ENCODE measurements at places on chromosomes 13 and 19.

GRCh38 chr19:17915940-17916593, 16.7 kb upstream of the CCDC124 start:
- DNase-seq = no peak

GRCh38 chr19:18408053-18408476, 10.6 kb upstream of the LRRC25 start:
- no peak for DNase-seq

DNA sequence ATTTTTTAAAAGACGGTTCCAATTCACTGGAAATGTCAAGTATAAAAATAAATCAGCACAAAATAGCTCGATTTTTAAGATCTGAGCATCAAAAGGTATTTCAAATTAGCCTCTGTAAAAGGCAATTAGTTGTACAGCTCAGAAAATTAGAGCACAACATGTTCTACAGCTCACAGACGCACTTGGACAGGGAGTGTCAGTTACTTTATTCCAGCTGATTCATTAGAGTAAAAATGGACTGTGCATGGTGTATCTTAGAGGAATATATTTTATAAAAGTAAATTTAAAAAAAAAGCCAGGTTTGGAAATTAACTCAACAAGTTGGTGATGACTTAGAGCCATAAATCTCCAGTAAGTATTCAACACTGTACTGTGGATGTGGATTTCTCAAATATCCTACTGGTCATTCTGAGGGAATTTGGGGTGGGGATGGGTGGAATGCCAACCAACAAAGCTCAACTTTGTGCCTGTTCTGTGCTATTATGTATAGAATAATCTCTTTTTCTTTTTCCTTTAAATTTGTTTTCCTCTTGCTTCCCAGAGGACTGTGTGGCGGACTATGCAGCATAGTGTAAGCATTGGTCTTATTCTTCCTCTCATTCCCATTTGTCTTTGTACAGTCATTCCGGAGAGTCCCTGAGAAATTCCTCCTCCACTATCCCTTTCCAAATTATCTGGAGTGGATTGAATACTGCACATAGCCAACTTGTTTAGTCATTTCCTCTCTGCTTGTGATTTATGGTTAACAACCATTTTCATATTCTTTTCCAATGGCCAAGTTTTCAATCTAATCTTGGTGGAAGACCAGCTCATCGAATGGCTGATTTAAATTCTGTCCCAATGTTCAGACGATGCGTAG, 169.3 kb downstream of the DCT start:
- no peak for DNase-seq

DNA sequence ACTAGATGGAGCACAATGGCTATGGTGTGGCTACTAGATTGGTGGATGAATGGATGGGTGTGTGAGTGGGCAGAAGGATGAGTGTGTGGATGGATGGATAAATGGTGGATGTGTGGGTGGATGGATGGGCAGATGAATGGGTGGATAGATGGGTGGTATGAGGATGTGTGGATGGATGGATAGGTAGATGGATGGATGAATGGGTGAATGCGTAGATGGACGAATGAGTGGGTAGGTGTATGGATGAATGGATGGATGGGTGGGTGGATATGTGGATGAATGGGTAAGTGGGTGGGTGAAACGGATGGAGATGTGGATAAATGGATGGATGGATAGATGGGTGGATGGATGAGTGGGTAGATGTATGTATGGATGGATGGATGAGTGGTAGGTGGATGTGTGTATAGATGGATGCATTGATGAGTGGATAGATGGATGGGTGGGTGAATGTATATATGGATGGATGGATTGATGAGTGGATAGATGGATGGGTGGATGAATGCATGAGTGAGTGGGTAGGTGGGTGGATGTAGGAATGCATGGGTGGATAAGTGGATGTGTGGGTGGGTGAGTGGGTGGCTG, 114.2 kb downstream of the TEX29 start:
- DNase-seq = no peak

DNA sequence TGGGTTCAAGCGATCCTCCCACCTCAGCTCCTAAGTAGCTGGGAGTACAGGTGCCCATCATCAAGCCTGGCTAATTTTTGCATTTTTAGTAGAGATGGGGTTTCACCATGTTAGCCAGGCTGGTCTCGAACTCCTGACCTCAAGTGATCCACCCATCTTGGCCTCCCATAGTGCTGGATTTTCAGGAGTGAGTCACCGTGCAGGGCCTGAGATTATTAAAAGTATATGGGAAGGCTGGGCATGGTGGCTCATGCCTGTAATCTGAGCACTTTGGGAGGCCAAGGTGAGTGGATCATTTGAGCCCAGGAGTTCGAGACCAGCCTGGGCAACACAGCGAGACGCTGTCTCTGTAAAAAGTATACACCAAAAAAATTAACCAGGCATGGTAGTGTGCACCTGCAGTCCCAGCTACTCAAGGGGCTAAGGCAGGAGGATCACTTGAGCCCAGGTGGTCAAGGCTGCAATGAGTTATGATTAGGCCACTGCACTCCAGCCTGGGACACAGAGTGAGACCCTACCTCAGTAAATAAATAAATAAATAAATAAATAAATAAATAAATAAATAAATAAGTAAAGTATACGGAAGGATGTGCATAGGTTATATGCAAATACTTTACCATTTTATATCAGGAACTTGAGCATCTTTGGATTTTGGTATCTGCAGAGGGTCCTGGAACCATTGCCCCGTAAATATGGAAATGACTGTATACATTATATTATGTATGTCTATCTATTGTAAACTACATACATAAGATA, 854 bp downstream of the IL12RB1 start:
- no peak for DNase-seq

GRCh38 chr13:38641164-38641948, 45.5 kb upstream of the FREM2 start:
- DNase-seq = no peak

DNA sequence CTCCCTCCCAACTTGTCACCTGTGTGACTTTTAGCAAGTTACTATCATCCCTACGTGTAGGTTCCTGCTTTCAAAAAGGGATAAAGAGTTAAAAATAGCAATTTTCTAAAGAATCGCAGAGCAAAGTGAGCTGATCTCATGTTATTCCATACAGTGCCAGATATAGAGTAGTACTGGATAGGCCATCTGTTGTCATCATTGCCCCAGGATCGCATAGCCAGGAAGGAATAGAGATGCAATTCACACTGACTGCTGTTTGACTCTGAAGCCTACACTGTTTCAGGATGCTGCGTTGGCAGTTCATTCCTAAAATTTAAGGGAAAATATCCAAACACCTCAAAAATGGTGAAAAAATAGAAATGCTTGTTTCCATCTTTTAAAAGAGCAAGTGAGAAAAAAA, 138.9 kb downstream of the SHISA2 start:
- no peak for DNase-seq

GRCh38 chr13:80577285-80577684, 236.4 kb upstream of the SPRY2 start:
- no peak for DNase-seq

DNA sequence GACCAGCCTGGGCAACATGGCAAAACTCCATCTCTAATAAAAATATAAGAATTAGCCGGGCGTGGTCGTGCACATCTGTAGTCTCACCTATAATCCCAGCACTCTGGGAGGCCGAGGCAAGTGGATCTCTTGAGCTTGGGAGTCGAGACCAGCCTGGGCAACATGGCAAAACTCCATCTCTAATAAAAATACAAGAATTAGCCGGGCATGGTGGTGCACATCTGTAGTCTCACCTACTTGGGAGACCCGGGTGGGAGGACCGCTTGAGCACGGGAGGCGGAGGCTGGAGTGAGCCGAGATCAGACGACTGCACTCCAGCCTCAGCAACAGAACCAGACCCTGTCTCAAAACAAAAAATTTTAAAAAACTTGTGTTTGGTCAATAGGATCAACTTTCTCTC, 7.7 kb downstream of the SLC25A30 start:
- DNase-seq = no peak

DNA sequence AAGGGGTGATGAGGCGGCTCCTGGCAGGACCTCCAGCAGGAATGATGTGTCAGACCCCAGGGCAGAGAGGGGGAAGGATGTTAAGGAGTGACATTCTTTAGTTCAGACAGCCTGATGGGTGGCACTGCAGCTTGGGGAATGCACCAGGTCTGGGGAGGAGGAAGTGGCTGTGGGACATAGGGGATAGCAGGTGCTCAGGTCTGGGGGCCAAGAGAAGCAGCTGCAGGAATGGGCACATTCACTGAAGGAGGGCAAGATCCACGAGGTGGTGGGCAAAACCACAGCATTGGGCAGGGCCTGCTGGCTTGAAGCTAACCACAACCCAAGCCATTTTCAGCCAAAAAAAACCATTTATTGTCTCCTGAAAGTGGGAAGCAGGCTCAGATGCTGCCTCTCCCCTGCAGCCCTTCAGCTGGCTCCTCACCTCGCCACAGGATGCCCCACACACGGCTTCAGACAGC, 26.5 kb downstream of the COMP start:
- DNase-seq = no peak

GRCh38 chr13:58093394-58093793, 461.9 kb downstream of the PCDH17 start:
- DNase-seq = no peak

DNA sequence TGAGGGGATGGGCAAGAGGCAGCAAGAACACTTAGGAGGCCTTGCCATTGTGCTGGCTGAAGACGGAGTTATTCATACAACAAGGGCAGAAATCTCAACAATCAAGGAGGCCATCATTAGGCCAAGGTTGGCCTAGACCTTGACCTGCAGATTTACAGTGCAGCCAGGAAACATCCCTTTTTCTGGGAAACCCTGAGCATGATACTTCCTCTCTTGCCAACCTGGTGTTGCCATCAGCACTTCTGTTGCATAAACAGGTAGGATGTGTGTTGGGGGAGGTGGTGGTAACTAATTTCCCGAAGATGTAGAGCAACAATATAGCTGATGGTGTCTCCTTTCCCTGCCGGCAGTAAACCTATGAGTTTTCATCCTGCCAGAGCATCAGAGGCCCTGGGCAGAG, 8.0 kb downstream of the TMEM272 start:
- no peak for DNase-seq

- DNase-seq = peak; percentile 60
These were observed 37.8 kb downstream of the TNFSF14 start for GRCh38 chr19:6632002-6632621.

GRCh38 chr19:11581740-11582139, 4.3 kb upstream of the ACP5 start:
- no peak for DNase-seq

DNA sequence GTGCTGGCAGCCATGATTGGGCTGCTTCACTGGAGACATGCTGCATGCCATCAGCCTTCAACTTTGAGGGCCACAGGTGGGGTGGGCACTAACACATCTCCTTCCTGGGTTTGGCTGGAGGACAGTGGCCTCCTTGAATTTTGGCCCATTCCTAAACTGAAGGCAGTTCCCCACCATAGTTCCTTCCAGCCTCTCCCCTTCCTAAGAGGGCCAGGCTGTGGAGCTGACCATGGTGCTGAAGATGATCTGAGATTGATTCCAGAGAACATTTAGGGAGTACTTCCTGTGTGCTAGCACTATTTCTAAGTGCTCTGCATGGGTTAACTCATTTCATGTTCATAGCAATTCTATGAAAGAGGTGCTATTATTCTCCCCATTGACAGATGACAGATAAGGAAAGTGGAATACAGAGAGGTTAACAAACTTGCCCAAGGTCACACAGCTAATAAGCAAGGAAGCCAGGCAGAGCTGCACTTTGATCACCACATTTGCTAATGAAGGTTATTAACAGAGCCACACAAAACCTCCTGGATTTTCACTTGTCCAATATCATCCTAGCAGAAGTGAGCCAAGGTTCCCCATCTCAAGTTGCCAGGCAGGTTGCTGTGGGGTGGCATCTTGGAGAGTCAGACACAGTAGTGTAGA, 175.3 kb downstream of the ZIC5 start:
- no peak for DNase-seq

DNA sequence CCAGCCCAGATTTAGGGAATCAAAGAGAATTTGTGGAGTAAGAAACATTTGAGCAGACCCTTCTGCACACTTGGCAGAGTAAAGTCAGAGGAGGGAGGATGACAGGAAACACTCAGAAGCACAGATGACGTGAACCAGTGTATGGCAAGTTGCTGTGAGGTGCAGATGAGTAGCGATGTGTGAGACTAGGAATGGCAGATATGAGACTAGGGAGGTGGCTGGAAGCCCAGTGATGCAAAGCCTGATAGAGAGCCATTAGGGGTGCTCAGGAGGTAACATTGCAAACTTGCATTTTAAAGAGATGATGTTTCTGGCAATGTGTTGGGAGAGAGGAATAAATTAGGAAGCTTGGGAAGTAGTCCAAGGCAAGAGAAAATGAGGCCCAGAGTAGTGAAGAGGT, 44.0 kb downstream of the PCDH17 start:
- DNase-seq = no peak

- DNase-seq = no peak
These were observed 3.9 kb downstream of the FFAR1 start for GRCh38 chr19:35351411-35352176.

- no peak for DNase-seq
These were observed 536.5 kb downstream of the PCDH9 start for GRCh38 chr13:66693656-66694055.

DNA sequence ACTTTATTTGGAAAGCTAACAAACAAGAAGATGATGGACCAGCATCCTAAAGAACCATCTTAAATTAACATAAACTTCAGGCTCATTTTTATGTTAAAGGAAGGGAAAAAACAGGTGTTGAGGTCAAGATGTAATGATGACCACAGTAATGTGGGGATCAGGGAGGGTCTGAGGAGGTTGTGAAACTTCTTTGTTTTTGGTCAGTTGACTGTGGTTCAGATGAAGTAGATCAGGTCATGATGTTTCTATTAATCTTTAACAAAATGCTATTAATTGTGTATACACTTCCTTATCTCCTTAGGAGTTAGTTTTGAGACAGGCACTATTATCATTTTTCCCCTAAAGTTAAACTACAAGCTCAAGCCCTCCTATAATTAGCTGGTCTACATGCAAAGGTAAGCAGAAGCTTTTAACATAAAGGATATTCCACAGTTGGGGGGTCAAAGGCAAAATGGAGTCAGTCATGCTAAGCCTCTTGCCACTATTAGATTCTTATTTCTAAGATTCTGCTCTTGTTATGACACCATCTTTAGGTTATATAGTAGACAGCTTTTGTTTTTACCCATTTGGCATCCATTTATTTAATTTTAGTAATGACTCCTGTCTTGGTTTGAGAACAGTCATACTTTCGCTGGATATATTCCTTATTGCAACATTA, 800.1 kb upstream of the PCDH9 start:
- DNase-seq = no peak

GRCh38 chr13:30968846-30969245, 36.4 kb downstream of the TEX26 start:
- no peak for DNase-seq

- no peak for DNase-seq
These were observed 805.6 kb upstream of the ARGLU1 start for GRCh38 chr13:107373551-107373950.

GRCh38 chr13:48316826-48317510, 13.4 kb downstream of the RB1 start:
- DNase-seq = no peak

- no peak for DNase-seq
These were observed 6.9 kb downstream of the PEAK3 start for GRCh38 chr19:2274931-2275535.

GRCh38 chr19:18904334-18905057, 8.5 kb upstream of the CERS1 start:
- no peak for DNase-seq

All from stimulated activated CD8-positive, alpha-beta memory T cell treated with anti-CD3 and anti-CD28 coated beads, Interleukin-7, amount 100 ng/mL, for 24 hours (primary cell).